ENCODE measurements at places on chromosomes 7 and 10.

GRCh38 chr7:94249631-94250030, 145.1 kb upstream of the COL1A2 start:
- no peak overlapping the region for H3K4me3 ChIP-seq
- no peak for DNase-seq
- H3K27me3 ChIP-seq: no peaks in the 10 kb centered on the region
- H3K36me3 ChIP-seq: no peaks in the 10 kb centered on the region
- H3K27ac ChIP-seq: no peak overlapping the region

DNA sequence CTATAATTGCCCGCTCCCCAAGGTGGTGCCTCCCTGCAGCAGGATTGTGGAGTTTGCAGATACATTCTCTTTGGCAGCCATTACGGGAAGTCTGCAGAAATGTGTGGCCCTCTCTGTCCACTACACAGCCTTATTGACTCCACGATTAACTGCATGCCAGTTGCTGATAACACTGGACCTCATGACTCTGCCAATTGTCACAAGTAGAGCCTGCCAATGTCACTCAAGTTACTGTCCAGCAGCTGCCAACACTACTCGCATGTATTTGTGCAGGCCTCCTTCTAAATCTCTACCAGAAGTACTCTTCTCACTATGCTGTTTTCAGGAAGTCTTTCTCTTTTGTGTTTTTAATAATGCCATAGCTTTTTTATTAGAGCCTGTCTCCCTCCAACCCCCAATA, 128.8 kb downstream of the PPP1R3A start:
- no peaks in the 10 kb centered on the region for H3K36me3 ChIP-seq
- no peaks in the 10 kb centered on the region for H3K4me1 ChIP-seq
- no peaks in the 10 kb centered on the region for H3K27me3 ChIP-seq
- no peak overlapping the region for H3K27ac ChIP-seq
- DNase-seq: no peak
- H3K4me3 ChIP-seq: no peak overlapping the region

DNA sequence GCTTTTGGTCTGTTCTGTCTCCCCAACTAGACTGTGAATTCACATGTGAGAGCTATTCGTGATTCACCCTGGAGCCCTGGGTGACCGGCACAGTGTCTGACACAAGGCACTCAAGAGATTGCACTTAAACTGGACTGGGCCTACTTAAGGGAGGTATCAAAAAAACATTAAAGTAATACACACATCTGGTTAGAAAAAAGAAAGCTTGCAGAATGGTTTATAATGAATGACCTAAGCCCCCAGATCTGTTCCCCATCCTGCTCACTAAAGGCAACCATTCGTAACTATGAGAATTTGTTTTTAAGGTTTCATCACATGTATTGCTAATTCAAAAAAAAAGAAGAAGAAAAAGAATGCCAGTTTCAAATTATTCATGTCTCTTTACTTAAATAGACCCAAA, 74.5 kb downstream of the DGKI start:
- H3K4me1 ChIP-seq: no peaks in the 10 kb centered on the region
- H3K4me3 ChIP-seq: no peak overlapping the region
- no peaks in the 10 kb centered on the region for H3K36me3 ChIP-seq
- DNase-seq: no peak
- H3K27me3 ChIP-seq: peaks cover 6% of the 10 kb centered on the region

GRCh38 chr7:47247132-47247531, 334.8 kb downstream of the TNS3 start:
- H3K27ac ChIP-seq: no peak overlapping the region
- H3K4me3 ChIP-seq: no peak overlapping the region
- H3K4me1 ChIP-seq: no peaks in the 10 kb centered on the region
- H3K27me3 ChIP-seq: peaks cover 2% of the 10 kb centered on the region
- no peaks in the 10 kb centered on the region for H3K36me3 ChIP-seq
- DNase-seq: no peak

- H3K27me3 ChIP-seq: no peaks in the 10 kb centered on the region
- no peak for DNase-seq
- no peak overlapping the region for H3K4me3 ChIP-seq
- no peaks in the 10 kb centered on the region for H3K36me3 ChIP-seq
- H3K27ac ChIP-seq: no peak overlapping the region
- peaks cover 19% of the 10 kb centered on the region for H3K4me1 ChIP-seq
Observed at GRCh38 chr10:50511492-50512213, 112.1 kb downstream of the SGMS1 start.

GRCh38 chr7:103690242-103690974, 244.4 kb upstream of the SLC26A5 start:
- peaks cover 8% of the 10 kb centered on the region for H3K36me3 ChIP-seq
- no peaks in the 10 kb centered on the region for H3K4me1 ChIP-seq
- no peak for DNase-seq
- H3K27ac ChIP-seq: no peak overlapping the region
- H3K27me3 ChIP-seq: no peaks in the 10 kb centered on the region
